ENCODE measurements at places on chromosomes 7 and 10.

- DNase-seq, result no peak
Measured at GRCh38 chr10:63644418-63645142, 123.4 kb downstream of the REEP3 start.

- no peak for DNase-seq
Measured at GRCh38 chr10:106557053-106557452, 607.5 kb downstream of the SORCS1 start.

- DNase-seq, result no peak
Measured at GRCh38 chr10:130137090-130137448, 878 bp downstream of the GLRX3 start.

GRCh38 chr7:152984421-152984820 is 224.9 kb downstream of the ACTR3B start:
- DNase-seq, result no peak

DNA sequence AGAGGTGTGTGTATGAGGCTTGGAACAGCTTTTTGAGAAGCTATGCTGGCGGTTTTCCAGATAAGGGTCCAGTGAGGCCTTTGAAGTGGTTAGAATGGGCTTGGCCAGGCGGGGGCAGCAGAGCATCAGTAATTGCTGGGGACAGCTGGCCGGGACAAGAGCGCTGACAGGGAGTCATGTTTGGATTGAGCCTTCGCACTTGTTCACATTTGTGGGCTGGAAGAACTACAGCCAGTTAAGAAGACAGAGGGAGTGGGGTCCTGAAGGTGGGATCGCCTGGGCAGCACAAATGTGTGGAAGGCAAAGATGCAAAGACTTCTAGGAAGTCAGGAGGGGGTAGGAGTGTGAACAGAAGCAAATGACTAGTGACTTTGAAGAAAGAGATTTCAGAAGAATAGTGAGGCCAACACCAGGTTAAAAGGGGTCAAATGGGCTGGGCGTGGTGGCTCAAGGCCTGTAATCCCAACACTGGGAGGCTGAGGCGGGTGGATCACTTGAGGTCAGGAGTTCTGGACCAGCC is 12.7 kb upstream of the SDHAF3 start:
- DNase-seq, result peak; percentile 51

DNA sequence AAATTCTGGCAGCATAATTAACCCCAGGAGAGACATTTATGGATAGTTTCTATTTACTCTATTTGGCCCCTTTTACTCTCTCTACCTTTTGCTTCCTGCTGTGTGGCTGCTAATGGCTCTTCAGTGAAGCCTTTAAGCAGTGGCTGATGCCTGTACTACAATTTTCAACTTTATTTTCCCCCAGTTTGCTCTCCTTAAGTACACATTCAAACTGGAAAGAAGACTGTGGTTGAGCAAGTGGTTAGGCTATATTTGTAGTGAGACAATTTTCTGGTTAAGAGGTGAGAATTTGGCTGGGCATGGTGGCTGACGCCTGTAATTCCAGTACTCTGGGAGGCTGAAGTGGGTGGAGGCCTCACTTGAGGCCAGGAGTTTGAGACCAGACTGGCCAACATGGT is 8.5 kb upstream of the RSBN1L start:
- DNase-seq, result no peak

DNA sequence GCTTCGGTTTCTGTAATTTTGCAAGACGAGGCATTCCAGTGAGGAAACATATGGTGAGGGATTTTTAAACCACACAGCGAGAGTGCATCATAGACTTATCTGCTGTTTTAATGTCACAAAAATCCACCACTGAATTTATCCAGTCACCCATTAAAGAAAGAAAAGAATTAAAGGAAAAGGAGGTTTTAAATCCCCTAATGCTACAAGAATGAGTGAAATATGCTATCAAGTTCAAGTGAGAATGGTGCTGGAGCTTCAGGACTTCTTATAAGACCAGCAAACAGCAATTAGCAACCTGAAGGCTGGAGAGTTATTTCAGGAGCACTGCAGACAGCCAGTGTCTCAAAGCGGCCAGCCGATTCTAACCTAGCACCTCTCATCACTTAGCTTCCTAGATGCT is 439.1 kb upstream of the MGMT start:
- DNase-seq, result peak; percentile 38

- DNase-seq, result no peak
Measured at GRCh38 chr7:111324228-111324627, 233.3 kb downstream of the LRRN3 start.

- DNase-seq, result peak; percentile 39
Measured at GRCh38 chr10:88114368-88114767, 250.9 kb downstream of the PTEN start.

DNA sequence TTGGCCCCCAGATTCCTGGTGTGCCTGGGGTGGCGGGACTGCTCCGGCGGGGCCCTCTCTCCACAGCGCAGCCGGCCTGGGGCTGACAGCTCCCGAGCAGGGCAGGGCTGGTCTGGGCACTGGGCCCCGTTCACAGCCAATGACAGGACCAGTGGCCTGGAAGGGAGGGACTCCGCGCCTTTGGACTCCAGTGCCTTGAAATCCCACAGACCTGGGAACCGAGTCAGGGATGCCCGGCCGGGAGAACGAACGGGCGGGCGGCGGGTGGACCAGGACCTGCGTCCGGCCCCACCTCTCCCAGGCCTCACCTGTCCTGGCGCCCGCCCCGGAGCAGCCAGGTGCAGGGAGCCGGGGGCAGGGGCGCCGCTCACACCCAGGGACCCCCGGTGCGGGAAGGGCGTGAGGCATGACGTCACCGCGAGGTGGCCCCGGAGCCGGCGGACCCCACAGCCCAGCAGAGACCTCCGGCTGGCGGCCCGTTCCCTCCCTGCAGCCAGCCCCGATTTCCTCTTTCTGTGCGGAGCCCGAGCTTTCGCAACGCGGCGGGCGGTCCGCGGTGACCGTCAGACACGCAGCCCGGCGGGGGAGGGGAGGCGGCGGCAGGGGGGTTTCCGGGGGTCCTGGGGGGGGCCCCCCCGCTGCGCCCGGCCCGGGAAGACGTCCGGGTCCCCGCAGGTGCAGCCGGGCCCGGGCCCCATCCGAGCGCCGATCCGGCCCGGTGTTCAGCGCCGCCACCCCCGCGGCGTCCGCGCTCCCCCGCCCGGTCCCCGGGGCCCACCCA is 743 bp downstream of the ADAP1 start:
- DNase-seq, result no peak

- no peak for DNase-seq
Measured at GRCh38 chr10:72158176-72158575, 57.6 kb upstream of the ANAPC16 start.

GRCh38 chr7:76155938-76156337 is 45.8 kb upstream of the SRRM3 start:
- DNase-seq, result no peak

GRCh38 chr10:33487014-33487776 is 152.7 kb upstream of the NRP1 start:
- no peak for DNase-seq

DNA sequence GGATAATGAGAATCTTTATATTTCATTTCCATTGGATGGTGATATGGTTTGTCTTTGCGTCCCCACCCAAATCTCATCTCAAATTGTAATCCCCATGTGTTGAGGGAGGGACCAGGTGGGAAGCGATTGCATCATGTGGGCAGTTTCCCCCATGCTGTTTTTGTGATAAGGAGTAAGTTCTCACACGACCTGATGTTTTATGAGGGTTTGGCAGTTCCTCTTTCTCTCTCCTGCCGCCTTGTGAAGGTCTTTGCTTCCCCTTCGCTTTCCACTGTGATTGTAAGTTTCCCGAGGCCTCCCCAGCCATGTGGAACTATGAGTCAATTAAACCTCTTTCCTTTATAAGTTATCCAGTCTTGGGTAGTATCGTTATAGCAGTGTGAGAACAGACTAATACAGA is 59.4 kb downstream of the MTPN start:
- DNase-seq, result no peak

GRCh38 chr10:30365278-30365677 is 16.2 kb upstream of the MTPAP start:
- no peak for DNase-seq

- DNase-seq, result no peak
Measured at GRCh38 chr7:106420210-106420609, 135.4 kb upstream of the NAMPT start.

GRCh38 chr10:87895430-87895829 is 32.0 kb downstream of the PTEN start:
- DNase-seq, result no peak

GRCh38 chr7:126750207-126750911 is 502.4 kb downstream of the GRM8 start:
- DNase-seq, result no peak

DNA sequence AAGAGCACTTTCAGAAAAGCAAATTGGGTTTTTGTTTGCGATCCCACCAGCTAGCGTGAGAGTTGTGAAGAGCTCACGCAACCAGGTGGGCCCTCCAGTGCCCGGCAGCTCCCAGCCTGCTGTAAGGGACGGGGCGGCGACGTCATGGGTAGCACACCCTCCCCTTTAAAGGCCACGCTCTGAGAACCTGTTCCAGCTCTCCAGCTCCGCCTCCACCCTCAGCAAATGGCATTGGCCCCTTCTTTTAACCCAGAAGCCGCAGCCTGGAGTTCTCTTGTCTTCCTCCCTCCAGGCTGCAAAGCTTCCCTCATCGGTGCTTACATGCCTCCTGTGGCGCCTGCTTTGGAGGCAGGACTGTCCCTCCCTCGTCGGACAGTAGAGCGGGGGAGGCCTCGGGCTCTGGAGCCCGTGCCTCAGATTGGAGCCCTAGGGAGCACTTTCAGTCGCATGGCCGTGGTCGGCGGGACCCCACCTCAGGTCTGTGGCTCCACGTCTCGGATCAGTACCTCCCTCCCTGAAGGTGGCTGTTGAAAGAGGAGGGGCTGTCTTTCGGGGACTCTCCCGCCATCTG is 32.9 kb downstream of the WIPI2 start:
- no peak for DNase-seq

DNA sequence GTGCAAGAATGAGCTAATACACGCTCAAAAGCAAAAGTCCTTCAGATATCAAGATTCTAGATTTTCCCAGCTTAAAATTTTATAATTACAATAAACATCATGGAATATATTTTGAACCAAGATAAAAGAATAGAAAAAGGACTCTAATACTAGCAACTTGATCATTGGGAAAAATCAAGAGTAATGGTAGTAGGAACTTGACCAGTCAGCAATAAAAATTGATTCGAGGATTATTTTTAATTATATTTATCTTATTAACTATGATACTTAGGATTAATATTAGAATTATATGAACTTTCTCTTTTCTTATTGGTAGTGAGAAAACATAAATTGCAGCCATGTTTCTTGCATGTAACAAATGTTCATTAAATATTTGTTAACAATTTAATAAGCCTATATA is 152.0 kb downstream of the GNAI1 start:
- no peak for DNase-seq

GRCh38 chr10:132554053-132554990 is 16.7 kb downstream of the INPP5A start:
- DNase-seq, result no peak

DNA sequence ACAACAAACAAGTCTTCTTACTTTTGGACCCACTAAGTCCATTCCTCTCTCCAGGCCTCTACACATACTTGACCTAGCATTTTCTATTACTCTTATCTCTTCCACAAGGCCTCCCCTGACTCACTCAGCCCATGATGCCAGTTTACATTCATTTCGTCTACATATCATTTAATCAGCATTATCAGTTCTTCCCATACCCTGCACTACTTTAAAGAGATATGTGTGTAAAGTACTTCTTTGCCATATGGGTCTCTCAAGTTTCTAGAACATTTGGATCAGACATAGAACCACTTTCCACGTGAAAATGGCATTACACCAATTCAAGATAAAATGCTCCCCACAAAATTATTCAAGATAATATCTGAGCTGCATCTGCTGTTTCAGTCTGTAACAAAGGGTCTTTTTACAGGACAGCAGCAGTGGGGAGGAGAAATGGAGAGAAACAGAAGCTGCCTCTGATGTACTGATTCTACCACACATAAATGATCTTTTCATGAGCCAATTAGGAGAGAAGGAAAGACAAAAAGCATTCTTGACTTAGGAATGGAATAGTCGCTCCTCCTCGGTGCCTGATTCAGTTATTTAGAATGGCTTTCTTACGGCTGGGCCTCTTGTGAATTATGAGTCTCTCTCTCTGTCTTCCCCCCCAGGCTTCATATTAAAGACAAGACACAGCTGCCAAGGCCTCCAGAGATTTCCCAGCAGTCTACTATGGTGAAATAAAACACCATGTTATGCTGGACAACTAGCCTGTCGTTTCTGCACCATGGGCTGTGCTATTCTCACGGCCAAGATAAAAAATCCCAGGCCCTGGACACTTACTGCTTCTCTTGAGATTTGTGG is 46.9 kb upstream of the SEPTIN7 start:
- DNase-seq, result no peak

GRCh38 chr7:28747404-28747803 is 210.7 kb downstream of the TRIL start:
- DNase-seq, result no peak
